ENCODE measurements at places on chromosomes 13 and 19.

DNA sequence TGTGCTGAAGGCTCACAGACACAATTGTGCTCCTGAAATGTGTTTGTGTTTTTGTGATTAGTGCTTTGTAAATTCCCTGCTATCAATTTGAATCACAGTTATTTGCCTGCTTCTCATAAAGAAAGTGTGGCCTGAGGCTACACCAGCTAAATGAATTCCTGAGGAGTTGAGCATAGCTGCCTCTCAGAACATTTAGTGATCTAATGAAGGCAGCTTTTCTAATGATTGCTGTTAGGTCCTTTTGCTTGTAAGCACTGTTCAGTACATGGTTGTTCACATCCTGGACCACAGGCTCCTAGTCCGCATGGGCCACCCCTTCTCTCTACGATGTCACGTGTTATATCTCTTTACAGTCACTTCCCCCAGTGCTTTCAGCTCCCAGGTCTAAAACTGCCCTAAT, 238.2 kb downstream of the B3GLCT start:
- DNase-seq: no peak

GRCh38 chr19:47305309-47305751, 4.3 kb upstream of the C5AR1 start:
- DNase-seq: no peak

GRCh38 chr13:107373551-107373950, 805.6 kb upstream of the ARGLU1 start:
- no peak for DNase-seq

GRCh38 chr19:22421797-22422196, 349 bp downstream of the ZNF98 start:
- no peak for DNase-seq

DNA sequence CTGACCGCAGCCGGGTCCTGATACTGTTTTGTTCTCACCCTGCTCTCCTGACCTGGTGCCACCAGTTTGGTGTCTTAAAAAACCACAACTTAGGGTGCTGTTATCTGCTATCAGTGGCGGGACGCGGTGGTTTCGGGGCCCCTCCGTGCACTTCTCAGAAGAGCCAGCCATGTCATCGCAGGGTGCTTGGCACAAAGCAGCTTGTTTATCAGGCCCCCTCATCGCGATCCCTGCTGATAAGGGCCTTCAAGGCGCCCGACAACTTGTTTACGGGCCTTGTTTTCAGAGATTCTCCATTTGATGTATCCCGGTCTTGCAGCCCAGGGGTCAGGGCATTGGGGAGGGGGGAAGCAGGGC, 58.1 kb upstream of the KLF2 start:
- DNase-seq: no peak

All from stimulated activated CD4-positive, alpha-beta T cell treated with anti-CD3 and anti-CD28 coated beads, TNF-alpha, amount 100 ng/mL, for 48 hours (primary cell).